ENCODE measurements at places on chromosomes 2 and 18. TPM values are rescaled to one million over a fixed set of nuclear protein-coding genes. Genes with fewer than 3 reads are reported as not detected.

GRCh38 chr2:140814141-140814540, 1316.7 kb downstream of the LRP1B start:
- DNase-seq = no peak

GRCh38 chr2:172969166-172969565, 106.5 kb upstream of the MAP3K20 start:
- DNase-seq = no peak

DNA sequence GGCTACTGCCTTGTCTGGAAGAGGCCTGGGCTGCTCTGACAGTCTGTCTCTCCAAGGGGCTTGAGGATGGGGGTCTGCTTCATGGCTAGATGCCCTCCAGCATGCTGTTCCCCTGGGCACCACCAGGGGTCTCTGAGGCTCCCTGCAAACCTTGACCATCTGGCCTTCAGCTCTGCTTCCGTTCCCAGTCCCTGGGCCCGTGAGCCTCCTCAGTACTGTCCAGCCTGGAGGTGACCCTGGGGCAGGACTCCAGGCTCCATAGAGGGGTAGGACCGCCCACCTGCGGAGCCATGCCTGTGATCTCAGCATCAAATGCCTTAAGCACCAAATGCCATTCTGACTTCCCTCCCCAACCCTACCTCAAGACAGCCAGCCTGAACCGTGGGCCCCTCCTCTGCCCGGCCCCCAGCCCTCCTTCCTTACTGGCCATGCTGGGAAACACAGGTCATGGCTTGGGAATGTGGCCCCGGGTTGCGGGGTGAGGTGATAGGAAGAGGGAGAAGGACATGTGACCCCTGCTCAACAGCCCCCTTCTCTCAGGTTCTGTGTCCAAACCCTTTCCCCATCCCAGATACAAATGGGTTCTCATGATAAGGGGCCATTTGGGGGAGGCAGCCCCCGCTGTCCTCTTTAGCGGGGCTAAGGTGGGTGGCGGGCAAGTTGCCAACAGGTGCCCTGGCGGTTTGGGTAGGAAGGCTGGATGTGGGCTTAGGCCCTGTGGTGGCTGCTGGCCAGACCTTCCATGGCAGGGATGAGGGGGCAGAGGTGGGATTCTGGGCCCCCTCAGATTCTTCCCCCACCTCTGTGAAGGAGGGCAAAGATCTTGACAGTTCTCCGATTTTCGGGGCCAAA, 25.0 kb downstream of the SPEG start:
- peak; percentile 49 for DNase-seq

GRCh38 chr2:189548666-189549448, 31.7 kb downstream of the SLC40A1 start:
- no peak for DNase-seq

The LDAH gene
- total RNA-seq = 3.0 TPM

DNA sequence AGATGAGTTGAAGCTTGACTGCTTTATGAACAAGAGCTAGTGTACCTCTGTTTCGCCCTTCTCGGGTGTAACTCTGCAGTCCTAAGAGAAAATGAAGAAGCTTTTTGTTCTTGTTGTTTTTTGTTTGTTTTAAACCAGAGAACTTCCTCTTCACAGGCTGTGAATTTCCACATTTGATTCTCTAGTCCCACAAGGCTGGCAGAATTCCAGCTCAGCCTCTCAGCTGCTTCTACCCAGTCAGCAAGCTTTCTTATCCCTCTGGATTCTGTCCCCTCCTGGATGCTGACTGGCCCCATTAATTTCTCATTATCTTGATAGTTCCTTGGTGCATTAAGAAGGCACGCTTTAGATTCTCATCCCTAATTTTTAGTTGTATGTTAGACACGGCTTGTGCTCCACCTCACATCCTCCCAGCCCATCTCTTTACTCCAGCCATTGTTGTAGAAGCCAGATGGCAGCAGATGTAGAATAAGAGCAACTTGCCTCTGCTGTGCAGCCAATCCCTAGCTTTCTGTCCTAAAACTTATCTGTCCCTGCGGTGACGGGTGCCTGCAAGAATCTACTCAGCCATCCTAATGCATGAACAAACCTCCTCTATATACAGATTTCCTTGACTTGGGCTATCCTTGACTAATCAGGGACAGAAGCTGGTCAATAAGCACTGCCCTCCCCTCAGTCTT, 12.3 kb upstream of the RESP18 start:
- DNase-seq = no peak

The CIB4 gene
- not detected for total RNA-seq

DNA sequence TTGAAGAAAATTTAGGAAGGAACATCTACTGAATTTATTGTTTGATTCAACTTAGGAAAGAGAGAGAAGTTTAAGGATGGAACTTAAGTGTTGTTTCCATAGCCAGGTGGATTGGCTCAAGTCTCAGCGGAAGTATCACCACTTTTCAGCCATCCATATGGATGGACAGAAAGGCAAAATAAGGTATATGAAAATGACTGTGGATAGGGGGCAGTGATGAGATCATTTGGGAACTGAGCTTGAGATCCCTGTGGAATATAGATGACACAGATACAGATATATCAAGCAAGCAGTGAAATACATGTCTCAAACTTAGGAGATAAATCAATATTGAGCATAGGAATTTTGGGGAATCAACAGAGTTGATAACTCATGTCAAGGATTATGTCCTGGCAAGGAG, 1462.7 kb upstream of the NXPH2 start:
- DNase-seq = no peak

DNA sequence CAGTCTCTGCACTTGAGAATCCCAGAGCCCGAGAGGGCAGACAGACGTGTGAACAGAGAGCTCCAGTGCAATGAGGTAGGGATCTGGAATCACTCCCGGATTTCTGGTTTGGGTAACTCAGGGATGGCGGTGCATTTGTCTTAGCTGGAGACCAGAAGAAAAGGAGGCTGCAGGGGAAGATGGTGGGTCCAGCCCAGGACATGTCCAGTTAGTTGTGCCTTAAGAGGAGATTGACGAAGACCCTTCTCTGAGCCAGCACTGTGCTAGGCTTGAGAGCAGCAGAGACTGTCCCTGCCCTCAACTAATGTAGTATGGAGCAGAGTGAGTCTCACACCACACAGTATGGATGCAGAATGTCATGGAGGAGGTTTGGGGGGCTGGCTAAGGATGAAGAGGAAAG, 150.6 kb upstream of the COPS8 start:
- DNase-seq = no peak

DNA sequence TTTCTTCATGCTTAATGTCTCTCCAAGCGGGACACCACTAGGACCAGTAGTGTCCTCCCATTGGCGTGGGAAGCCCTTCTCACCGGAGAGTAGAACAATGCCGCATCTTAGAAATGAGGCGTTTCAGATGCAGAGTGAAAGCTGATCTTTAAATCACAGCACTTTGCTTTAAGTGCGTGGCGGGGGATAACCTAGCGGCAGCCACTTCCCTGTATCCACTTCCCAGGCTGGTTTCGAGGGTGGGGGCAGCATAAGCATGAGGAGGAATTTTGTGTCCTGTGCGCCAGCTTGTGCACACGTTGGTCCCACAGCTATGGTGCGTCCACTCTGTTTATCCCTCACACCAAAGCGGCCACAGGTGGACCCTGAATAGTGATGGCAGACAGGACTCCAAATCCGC, 63.1 kb downstream of the MBP start:
- no peak for DNase-seq

The RIT2 gene
- not detected for total RNA-seq

- no peak for DNase-seq
These were observed 506.5 kb upstream of the NRP2 start for GRCh38 chr2:205175831-205176230.

The RBMS1 gene
- total RNA-seq = 69.3 TPM

GRCh38 chr2:176914371-176914770, 298.2 kb upstream of the HNRNPA3 start:
- DNase-seq = no peak

The UGT1A5 gene
- not detected for total RNA-seq

DNA sequence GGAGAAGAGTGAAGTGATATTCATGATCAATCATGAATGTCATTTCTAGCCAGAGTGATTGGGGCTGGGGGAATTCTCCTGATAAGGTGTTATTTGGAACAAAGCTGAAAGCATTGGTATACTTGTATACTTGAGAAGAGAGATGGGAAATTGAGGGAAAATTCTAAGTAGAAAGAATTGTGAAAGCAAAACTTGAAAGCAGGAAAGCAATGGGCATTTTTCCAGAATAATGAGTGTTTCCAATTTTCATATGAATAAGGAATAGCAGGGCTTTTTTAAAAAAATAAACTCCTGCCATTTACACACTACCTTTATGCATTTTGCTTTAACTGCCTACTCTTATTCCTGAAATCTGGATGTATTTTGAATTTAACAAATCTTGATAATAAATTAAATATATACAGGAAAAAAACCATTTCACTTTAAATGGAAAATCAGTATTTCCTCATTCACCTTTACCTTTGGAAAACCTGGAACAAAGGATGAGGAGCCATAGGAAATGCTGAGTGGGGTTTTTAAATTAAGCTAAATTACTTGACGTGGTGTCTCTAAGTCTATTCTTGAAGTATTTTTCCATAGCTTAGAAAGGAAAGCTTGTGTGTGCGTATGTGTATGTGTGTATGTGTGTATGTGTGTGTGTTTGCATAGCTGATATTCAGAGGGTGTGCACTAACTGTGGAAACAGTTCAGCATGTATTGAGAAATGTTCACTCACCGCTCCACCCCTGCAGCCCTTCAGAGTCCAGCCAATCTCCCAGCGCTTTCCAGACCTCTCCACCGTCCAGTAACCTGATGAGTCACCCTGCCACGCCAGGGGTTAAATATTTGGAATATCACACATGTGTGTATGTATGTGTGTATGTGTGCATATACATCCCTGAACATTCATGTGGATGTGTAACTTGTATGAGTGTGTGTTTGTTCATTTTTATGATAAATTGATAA, 427.3 kb downstream of the THSD7B start:
- no peak for DNase-seq

The HES6 gene
- total RNA-seq = 0.98 TPM

DNA sequence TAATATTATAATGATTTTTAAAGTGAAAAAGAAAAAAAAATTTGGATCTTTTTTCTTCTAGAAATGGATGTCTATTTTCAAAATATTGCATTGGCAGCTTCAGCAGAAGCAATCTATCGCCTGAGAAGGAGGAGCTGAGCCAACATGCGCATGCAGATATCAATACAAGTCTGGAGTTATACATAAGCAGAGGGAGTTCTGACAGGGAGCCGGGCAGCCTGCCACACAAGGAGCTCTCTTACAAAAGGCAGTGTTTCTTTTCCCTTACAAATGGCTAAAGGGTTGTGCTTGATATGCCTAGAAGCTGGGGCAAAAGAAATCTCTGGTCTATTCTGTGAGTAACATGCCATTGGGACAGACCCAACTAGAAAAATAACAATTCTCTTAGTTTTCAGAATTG, 291.9 kb upstream of the TRIB2 start:
- DNase-seq = no peak

The CHRND gene
- not detected for total RNA-seq

- DNase-seq = no peak
These were observed 142.7 kb downstream of the ACKR3 start for GRCh38 chr2:236712304-236712703.

DNA sequence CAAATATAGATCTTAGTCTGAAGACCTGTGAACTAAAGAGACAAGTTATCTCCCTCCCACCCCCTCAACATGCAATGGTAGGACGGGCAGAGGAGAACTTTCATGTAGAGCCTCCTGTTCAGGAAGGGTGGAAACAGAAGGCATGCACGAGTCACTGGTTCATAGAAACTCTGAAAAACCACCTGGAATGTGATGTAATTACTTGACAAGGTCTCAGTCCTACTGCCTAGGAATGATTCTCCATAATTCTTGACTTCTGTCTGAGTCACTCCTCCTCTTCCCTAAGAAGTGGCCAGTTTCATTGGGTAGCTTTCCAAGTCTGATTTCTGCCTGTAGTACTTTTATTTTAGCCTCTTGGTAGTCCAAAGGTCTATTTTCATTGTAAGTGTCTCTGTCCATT, 277.3 kb downstream of the PTPRM start:
- DNase-seq = no peak

DNA sequence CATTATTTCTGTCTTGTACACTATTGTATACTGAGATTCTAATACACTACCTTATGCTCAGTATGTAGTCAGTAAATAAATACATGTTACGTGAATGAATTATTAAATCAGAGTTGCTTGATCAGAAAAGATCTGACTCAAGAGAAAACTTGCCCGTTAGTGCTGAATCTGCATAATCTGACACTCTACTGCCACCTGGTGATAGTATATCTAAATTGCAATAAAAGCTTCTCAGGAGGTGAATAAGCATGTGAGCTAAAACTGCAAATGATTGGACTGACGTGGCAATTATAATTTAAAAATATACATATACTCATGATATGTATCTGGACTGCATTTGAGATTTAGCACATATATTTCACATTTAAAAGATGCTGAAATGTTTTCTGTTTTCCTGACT, 70.4 kb downstream of the KIAA1328 start:
- no peak for DNase-seq

The TEKT4 gene
- not detected for total RNA-seq

DNA sequence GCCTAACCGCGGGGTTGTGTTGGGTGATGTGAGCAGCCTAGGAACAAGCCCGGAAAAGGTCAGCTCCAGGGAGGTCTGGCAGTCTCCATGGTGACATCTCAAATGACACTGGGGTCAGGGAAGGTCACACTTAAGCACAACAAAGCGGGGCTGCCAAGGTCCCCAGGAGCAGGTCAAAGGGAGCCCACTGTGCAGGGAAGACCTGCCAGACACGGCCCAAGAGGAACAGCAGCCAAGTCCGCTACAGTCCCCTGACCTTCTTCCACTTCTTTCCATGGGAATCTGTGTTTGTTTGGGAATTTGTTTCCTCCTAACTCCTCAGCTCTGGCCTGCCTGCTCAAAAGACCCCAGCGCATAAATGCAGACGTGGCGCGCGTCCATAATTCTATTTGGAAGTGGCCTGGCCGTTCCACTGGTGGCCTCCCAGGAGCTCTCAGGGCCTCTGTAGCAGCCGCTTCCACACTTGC, 232.1 kb upstream of the COPS8 start:
- DNase-seq = no peak

DNA sequence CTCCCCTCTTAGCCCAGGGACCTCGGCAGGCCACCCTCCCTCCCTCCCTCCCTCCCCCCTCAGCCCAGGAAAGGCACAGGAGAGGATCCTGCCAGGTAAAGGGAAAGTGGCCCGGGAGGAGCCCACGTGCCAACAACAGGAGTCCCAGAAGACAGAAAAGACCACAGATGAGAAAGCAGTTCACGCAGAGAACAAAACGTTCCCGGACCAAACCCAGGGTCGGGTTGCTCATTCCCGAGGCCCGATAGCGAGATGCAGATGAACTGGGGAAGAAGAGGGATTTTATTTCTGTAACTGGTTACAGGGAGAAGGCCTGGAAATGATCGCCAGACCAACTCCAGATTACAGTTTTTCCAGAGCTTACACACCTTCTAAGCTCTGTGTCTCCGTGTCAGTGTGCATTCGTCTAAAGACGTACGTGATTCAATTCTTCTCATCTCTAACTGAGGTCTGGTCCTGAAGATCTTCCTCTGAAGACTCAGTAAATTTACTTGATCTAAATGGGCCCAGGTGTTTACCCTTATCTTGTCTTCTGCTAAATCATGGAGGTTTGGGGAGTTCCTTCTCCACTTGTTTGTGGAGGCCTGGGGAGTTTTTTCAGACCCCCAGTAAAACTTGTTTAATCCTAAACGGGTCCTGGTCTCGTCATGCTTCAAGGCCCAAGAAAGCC, 807 bp upstream of the NEU4 start:
- no peak for DNase-seq

- DNase-seq = no peak
These were observed 206.5 kb downstream of the PRKCE start for GRCh38 chr2:45857867-45858520.

GRCh38 chr2:226742347-226742746, 57.3 kb downstream of the IRS1 start:
- DNase-seq = no peak

The TTN gene
- total RNA-seq = 23.3 TPM

All from CD8-positive, alpha-beta T cell (primary cell).